ENCODE measurements at places on chromosomes 5 and 9.

DNA sequence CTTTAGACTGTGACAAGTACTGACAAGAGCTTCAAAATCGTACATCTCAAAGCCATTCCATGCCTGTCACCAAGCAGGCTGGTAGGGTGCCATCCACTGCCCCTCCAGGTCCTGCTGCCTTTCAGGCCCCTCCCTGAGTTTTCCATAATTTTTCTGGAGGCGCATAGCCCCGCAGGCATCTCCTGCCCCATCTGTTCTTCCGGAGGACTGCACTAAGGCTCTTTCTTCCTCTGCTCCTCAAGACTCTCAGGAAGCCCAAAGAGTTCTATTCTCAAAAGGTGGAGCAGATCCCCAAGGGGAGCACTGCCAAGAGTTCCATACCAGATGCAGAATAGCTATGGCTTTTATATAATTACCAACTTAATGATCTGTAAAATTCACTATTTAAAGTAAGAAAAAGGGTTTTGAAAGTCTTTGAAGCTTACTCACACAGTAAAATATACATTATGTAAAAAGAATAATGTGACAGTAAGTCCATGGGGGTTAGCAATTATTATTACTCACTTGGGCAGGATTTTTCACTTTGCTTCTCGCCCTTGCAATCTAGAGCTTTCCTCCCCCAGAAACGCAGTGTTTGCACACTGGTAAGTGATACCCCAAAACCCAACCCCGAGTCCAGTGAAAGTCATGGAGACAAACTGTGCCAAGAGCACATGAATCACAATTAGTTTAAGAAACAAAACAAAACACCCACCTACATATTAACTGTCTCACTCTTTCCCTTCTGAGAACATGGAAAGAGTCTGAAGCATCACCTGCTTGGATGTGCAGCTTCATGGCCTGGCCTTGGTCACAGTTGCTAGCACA lies 114.1 kb upstream of the DAPK1 start:
- DNase-seq, result no peak

DNA sequence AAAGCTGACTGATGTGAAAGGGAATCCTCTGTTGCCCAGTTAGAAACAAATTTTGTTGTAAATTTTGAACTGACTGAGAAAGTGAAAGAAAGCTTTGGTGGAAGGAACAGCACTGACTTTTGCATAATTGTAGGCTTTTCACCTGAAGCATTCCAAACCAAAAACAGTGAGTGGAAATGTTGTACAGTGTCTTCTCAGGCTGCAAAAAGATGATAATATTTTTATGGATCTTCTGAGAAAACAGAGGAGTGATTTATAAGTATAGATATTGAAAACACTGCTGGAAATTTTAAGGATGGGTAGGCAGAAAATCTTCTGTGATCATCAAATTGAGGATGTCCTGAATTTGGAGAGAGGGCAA lies 40.0 kb downstream of the LURAP1L start:
- no peak for DNase-seq

DNA sequence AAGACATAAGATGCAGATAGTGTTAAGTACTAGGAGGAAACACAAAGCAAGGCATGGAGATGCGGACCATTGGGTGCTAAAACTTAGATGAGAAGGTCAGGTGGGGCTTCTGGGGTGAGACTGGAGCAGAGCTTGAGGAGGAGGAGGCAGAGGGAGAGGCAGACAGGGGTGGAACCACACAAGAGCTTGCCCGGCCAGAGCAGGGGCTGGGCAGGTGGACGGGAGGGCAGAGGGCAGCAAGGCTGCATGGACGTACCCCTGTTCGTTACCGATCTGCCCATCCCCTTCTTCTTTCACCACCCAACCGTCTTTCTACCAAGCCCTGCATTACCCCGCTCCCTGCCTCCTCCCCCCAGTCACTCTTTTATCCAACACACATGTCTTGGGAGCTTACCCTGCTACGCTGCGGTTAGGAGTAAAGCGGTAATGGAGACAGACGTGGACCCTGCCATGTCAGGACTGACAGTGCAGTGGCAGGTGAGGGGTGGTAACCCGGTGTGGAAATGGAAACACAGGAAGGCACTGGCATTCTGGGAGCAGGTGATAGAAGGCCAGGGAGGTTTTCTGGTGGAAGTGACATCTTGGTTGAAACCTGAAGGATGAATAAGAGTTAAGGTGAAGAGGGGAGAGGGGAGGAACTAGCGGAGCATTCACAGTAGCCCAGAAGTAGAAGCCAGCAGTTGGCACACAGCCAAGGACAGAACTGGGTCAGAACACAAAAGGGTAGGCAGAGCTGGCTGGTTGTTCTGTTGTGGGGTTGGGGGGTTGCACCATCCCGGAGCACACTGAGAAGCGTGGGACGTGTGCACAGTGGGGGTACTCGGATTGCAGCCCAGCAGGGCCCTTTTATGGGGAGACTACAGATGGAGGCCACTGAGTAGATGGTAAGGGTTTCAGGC lies 167.2 kb downstream of the CACNA1B start:
- no peak for DNase-seq

- DNase-seq, result no peak
Measured at GRCh38 chr5:132225165-132226032, 2.3 kb downstream of the P4HA2 start.

DNA sequence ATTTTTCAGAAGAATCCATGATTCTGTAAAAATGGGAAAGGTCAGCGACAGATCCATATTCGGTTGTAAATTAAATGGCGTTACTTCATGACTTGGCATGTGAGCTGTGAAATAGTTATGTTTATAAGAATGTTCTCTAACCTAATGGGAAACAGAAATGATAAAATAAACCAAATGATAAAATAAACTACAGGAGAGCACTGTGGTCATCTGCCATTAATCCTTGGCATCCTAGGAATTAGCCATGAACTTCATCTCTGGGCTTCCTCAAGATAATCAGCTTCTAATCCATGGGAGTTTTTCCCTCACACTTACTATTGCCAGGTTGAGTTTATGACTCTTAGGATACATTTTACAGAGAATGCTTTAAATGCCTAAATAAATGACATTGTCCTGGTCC lies 94.6 kb upstream of the SLC30A5 start:
- no peak for DNase-seq

DNA sequence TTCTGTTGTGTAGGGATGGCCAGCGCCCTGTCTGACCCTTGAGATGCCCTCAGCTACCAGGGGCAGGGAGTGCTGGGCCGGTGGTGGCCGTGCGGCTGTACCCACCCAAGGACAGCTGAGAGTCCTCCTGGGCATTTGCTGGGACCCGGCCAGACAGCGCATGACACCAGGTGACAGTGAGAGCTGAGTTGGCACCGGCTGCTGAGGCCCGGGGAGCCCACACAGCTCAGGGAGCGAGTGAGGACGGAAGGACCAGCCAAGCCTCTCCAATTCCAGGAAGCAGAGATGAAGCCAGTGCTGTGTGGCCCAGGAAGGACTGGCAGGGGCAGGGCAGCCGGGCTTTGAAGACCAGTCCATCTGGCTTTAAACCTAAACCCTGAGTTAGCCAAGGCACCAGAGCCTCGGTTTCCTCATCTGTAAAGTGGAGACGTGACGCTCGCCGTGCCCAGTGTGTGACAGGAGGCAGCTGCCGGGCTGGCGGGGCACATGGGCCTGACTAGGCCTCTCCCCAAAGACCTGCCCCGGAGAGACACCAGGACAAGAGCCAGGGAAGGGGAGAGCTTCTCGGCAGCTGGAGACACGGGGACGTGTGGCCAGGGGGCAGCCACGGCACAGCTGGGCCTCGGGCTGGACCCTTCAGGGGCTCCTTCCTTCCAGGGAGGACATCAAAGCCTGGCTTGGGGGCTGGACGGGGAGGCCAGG lies 3.0 kb upstream of the AGPAT2 start:
- no peak for DNase-seq

DNA sequence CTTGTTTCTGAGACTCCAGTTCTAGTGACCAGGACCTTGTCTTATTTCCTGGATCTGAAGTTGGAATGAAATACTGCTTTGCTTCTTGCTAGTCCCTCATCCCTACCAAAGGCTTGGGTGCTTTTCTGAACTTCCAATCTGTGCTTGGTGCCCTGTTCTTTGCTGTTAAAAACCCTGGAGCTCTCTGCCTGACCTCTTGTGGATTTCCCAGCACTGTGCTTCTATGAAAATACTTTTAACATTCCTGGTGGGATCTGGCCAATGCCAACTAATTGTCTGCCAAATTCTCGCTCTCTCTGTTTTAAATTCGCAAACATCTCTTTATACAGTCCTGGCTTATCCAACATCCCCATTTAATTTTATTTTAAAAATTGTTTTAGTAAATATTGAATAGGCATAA lies 26.7 kb upstream of the CSNK1G3 start:
- no peak for DNase-seq

DNA sequence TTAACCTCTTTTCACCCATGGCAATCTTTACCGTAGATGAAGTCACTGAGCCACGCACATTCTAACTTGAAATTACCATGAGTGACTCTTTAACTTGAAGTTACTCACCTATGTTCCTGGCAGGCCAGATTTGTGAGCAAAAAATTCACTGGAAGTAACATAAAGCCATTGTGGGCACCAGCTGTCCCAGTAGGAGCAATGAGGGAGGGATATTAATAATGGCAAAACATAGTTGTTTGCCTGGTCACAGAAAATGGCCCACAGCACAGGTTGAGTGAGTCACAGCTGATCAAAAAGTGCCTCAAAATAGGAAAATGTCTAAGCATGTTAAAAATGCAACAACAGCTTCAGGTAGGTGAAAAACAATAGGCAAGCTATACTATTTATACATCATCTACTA lies 146.6 kb downstream of the EFNA5 start:
- no peak for DNase-seq

All from GM19239 (cell line).